ENCODE measurements at places on chromosomes 2 and 18. TPM values are rescaled to one million over a fixed set of nuclear protein-coding genes. Genes with fewer than 3 reads are reported as not detected.
A peak's percentile ranks its signal among the peaks of the same experiment; 100 is the strongest.

Gene SLC30A3
- total RNA-seq = not detected

Gene SLC25A52
- not detected for total RNA-seq

Gene PSD4
- total RNA-seq = 6.4 TPM

Gene IL36A
- not detected for total RNA-seq

Gene RTKN
- total RNA-seq = 1.6 TPM

Gene CCDC102B
- total RNA-seq = 7.0 TPM

- no peak for DNase-seq
Measured at GRCh38 chr2:54347622-54348021, 91.6 kb upstream of the TSPYL6 start.

- no peak for DNase-seq
Measured at GRCh38 chr2:190333928-190334327, 9.5 kb upstream of the INPP1 start.

DNA sequence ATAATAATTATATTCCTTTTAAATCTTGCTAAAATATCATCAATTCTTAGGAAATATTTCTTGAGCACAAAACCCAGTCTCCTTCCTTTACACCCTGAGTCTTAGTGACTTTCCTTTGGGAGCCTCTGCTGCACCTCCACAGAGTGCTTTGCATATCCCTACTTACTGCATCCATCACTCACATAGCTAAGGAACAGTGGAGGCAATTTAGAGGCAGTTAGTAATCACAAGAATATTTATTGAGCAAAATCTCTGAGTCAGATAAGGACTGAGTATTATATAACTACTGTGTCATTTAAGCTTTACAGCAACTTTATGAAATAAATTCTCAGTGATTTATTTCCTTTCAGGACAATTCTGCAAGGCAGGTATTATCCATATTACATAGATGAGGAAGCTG lies 327.7 kb downstream of the TMX3 start:
- DNase-seq = no peak

GRCh38 chr18:41444943-41445342 lies 510.1 kb upstream of the PIK3C3 start:
- DNase-seq = no peak

- DNase-seq = no peak
Measured at GRCh38 chr18:78766651-78767533, 212.7 kb upstream of the SALL3 start.

DNA sequence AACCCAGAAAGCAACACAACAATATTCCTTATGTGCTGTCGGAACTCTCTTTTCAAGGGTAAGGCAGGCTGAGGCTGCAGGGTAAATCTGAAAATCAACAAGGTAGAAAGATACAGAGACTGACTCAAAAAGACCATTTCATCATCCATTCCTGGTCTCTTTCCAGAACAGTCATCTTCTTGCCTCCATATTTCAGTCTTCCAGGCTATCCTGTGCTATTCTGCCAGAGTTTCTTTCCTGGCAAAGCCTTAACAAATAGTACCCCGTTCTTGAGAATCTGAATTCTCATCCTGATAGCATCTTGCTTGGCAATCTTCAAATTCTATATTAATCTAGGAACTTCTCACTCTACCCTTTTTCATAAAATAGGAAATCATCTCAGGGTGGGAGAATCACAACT lies 15.5 kb downstream of the DPP10 start:
- no peak for DNase-seq

- peak; percentile 55 for DNase-seq
Measured at GRCh38 chr2:42141687-42142546, 27.2 kb upstream of the EML4 start.

DNA sequence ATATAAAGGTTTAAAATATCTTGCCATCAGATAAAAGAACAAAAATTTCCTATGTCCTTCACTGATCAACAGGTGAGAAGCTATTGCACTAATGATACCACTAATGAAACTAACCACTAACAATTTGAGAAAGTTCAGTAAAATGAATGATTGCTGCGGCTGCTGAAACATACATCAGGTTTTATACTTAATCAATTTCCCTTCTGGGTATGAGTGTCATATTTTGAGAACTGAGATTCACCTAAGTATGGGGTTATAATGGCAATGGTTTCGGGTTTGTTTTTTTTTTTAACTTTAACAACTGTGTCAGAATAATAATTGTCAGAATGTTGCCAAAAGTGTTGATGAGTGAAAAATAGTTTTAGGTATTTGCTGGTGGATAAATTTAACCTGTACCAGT lies 151.3 kb upstream of the SLC39A10 start:
- no peak for DNase-seq

DNA sequence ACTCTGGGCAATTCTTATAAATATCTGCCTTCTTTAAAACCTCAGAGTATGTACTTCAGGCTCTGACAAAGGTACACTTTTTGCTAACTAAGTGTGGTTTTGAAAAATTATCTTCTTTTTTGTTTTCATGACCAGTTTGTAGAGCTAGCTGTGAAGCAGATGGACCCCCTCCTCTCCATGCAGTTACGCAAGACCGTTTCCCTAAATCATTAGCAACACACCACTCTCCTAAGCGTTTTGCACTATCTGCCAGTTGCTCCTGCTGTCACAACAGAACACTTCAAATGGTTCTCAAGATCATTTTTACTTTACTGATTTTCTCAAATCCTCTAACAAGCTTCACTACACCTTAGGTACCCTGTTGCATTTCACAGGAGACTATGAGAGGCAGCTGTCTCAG lies 53.3 kb downstream of the GULP1 start:
- no peak for DNase-seq

DNA sequence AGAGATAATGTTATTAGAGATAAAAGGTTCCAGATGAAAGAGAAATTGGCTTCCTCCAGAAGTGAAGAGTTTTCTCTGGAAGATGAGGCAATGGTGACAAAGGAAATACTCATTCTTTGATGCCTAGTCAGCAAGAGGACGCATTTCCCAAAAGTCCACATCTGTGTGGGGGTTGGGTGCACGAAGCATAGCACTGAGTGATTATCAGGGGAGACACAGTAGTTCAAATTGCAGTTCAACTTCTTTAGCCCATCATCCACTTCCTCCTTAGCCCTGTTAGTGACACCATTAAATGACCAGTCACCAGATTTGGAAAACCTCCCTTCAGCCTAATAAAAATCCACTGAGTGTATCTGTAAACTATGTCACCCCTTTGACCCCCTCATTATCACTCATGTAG lies 80.9 kb upstream of the PHLPP1 start:
- DNase-seq = no peak

- no peak for DNase-seq
Measured at GRCh38 chr2:189641590-189641989, 19.7 kb upstream of the ASNSD1 start.

DNA sequence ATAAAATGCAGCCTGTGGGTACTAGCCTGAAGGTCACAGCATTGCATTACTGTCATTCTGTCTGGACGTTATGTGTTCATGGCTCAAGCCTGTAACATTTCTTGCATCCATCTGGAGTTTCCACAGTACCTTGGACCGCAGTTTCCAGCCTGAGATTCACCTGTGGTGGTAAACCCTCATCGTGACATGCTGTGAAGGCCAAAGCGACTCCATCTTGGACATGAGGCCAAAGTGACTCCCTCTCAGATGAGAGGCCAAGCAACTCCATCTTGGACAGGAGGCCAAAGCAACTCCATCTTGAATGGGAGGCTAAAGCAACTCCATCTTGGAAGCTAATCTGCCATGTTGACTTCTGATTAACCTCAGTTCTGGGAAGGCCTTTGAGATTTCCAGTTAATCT lies 257.7 kb upstream of the MYT1L start:
- DNase-seq = no peak

GRCh38 chr2:168159754-168160585 lies 87.4 kb downstream of the STK39 start:
- no peak for DNase-seq

DNA sequence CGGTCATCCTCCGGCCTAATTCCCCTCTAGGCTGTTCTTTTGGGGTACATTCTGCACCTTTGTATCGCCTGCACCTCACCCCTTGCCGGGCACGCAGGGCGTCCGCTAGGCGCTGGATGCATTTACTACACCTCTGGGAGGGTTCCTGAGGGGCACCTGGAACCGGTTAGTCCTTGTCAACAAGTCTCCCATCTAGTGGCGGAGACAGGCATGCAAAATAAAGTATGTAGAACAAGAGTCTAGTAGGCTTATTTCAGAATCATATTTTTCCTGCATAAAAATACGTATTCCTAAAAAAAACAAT lies 705 bp upstream of the TEX261 start:
- DNase-seq = no peak

DNA sequence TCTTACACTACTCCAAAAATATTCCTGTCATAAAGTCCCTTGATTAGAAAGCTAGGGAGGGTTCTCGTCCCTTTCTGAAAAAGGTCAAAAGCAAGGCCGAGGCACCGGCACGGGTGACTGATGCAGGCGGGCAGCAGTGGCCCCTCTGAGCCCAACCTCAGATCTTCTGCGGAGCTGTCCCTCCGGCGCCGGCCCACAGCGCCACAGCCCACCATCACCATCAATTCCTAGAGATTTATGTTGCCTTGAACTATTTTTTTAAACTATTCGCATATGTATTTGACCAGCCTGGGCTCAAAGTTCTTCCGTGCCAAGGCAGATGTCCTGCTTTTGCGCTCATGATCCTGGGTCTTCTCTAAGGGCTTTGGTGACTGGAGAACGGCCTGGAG lies 26.8 kb downstream of the PRELID3A start:
- DNase-seq = no peak

DNA sequence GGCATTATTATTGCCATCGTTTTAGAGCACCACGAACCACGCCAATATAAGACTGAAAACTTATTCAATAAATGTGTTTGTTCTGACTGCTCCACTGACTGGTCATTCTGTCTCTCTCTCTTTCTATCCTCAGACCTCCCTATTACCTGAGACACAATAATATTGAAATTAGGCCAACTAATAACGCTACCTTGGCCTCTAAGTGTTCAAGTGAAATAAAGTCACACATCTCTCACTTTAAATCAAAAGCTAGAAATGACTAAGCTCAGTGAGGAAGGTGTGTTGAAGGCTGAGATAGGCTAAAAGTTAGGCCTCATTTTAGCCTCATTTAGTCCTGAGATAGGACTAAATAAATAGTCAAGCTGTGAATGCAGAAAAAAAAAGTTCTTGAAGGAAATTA lies 38.8 kb downstream of the G6PC2 start:
- DNase-seq = no peak

DNA sequence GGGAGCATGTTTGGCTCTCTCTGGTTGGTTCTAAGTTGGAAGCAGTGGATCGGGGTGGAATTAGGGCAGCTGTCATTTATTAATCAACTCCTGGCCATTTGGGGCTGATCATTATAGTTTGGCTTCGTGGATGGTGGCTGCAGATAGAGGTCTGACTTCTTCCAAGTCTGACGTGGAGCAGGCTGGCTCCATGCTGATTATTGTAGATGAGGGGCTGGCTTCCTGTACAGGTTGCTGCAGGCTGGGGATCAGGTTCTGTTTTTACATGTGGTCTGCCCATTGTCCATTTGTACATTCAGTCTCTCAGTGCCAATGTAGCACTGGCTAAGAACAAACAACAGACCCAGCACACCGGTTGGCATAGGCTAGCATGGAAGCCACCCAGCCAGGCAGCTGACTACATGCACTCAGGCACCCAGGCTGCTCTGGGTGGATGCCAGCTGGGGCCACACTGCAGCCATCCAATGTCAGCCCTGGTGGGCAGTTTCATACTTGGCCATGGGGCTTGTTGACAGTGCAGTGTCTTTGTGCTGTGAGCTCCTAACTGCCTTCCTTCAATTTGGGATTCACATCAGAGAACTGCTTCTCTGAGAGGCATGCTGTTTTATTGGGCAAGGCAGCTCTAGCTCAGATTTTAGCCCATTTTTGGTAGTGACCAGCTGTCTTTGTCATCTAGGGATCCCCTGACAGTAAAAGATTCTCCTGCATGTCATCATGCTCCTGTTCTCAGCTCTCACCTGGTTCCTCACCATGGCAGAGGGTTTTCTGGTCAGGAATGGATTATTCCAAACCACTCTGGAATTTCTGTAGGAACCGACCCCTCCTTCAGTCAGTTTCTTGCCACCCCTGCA lies 25.4 kb downstream of the NPAS2 start:
- DNase-seq = no peak

DNA sequence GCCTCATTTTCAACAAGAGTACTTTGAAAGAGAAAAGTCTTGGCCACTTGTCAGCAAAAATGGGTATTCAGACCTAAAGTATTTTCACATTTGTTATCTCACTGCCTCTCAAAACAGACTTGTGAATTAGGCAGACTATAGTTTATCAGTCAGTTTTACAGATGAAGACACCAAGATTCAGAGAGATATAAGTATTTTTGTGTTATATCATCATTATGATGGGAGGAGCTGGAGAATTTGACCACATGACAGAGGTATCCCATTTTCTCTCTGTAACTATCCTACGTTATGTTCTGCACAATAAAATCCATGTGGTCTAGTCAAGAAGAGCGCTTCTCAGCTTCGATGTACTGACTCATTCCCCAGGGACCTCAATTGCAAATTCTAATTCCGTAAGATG lies 213.7 kb downstream of the MYCN start:
- DNase-seq = no peak

DNA sequence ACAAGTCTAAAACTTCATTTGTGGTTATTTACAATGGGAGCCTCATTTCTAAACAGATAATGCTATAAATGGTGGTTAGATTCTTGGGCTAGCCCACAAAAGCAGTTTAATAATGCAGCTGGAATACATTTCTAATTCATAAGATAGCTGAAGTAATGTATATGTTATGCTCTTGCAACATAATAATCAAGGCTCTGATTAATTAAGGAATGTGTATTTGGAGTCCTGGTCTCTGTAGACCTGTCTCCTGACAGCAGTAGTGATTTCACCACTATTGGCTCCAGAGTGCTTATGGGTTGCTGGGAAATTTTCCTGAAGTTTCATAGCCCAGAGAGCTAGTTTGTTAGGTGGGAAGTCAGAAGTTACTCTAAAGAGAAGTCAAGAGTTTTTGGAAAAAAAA lies 21.3 kb upstream of the CDC42EP3 start:
- DNase-seq = no peak

DNA sequence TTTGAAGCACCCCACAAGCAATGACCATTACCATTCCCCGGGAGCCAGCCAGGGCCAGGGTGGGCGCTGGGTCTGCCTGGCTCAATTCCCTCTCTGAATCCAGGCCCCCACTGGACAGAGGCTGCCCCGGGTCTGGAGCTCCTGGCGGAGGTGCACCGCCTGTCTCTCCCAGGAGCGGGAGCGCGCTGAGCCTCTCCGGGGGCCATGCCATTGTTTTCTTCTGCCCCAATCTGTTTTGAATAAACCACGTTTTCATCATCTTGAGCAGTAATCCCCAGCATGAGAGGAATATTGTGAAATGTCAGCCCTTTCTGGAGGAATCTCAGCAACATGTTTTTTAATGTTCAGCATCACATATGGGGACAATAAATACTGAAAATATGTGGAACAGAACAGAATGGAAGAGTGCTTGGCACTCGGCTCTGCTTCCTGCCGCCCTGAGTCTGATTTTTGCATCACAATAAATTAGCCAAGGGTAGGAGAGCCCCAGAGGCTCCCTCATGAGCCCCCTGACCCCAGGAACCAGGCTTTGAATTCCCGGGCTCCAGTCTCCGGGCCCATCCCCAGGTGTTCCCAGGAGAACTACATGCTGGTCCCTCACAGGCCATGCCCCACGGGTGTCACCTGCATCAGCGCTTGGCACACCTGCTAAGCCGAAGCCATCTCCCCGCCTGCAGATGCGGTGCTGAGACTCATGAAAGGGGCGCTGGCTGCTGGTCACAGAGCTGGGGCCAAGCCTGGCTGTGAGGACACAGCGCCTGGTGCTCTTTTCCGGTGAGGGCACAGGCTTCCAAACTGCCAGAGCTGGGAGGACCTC lies 88.8 kb downstream of the INHBB start:
- DNase-seq = no peak

All from ovary (tissue), 10 donors.